ENCODE measurements at places on chromosomes 2 and 18.

- no peak for DNase-seq
Measured at GRCh38 chr2:108139521-108139920, 100.2 kb upstream of the SULT1C3 start.

DNA sequence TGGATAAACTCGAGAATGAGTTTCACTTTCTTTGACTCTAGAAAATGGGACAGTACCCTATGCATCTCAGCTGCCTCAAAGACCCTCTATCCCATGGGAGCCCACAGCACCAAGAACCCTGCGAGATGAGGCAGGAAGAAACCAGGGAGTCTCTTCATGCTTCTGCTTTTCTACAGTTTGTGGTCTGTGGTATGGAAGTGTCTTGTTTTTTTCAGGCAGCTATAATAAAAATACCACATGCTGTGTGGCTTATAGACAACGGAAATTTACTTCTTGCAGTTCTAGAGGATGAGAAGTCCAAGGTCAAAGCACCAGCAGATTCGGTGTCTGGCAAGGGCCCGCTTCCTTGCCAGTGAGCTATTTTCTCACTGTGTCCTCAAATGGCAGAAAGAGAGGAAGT is 257.9 kb downstream of the SUCLG1 start:
- no peak for DNase-seq

GRCh38 chr2:237062585-237062984 is 23.1 kb upstream of the COPS8 start:
- DNase-seq = no peak

- no peak for DNase-seq
Measured at GRCh38 chr2:179876266-179876665, 14.9 kb upstream of the ZNF385B start.

DNA sequence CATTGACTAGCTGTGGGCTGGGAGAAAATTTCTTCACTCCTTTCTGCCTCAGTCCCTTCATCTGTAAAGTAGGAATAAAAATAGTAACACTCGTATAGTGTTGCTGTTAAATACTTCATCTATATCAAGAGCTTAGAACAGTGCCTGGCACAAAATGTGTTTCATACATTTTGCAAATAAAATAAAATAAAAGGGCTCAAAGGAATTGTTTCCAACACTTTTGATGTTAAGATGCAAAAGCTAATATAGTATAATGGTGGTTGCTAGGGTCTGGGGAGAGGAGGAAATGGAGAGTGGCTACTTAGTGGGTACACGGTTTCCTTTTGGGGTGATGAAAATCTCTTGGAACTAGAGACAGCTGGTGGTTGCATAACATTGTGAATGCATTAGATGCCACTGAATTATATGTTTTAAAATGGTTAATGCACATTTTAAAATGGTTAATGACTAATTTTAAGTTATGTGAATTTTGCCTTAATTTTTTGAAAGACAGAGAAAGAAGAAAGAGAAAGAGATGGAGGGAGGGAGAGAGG is 542.1 kb upstream of the ID2 start:
- no peak for DNase-seq

DNA sequence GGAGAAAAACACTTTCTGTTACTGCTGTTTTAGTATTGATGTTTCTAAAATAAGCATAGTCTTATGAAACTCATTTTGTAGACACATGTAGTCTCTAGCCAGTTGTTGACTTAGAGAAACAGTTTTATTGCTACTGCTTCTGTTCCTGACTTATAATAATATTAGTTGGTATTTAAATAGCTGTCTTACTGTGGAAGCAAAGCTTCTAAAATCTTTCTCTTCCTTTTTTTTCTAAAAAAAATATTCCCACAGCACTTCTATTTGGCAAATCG is 121.8 kb downstream of the MTX2 start:
- no peak for DNase-seq

- no peak for DNase-seq
Measured at GRCh38 chr2:80351231-80351630, 46.7 kb upstream of the LRRTM1 start.

- DNase-seq = no peak
Measured at GRCh38 chr2:205800773-205801172, 118.5 kb downstream of the NRP2 start.

GRCh38 chr2:168231609-168232241 is 15.7 kb downstream of the STK39 start:
- DNase-seq = no peak

DNA sequence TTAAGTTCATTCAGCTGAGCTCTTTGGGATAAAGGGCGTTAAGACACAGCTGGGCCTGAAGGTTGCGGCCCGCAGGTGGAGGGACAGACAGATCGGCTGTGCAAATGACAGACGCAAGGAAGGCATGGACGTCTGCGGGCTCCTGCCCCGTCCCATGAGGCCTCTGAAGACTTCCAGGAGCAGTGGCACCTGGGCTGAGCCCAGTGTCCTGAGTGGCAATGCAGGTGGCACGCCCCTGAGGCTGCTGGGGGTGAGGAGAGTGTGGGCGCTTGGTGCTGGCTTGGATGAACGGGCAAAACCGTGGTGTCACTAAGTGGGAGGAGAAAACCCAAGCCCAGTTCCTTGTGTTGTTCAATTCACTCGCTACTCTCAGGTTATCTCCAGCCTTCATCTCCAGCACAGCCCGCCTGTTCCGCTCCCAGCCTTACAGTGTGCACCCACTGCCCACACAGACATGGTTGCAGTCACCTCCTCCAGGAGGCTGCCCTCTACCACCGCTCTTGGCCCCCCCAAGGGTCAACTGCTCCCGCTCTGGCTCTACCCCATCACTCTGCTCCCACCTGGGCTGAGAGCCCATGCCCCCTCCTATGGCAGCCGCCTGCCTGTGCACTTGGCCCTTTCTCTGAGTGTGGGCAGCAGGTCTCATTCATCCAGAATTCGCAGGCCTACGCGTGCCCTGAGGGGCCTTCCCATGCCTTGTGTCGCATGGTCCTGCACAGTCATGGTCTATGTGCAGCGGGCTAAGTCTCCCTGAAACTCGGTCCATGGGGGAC is 50.3 kb downstream of the PTGR3 start:
- no peak for DNase-seq

- no peak for DNase-seq
Measured at GRCh38 chr2:225033440-225034318, 8.6 kb downstream of the DOCK10 start.

- no peak for DNase-seq
Measured at GRCh38 chr2:150475479-150476250, 11.8 kb downstream of the RND3 start.

DNA sequence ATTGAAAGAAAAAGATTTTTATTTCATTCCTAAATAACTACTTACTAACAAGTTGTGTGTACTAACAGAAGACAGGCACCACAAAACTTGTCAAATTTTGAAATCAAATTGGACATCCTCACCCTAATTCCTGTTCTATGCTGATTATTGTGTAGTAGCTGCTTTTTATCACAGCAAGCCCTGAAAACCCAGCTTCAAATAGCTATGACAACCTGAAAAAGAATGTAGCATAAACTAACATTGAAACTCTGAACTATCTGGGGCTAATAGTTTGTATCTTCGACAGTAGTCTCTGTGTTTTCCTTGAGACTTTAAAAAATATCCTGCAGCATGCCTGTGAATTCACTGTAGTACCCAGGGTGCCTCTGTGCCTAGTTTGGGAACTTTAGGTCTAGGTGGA is 122.6 kb downstream of the WDPCP start:
- no peak for DNase-seq

- no peak for DNase-seq
Measured at GRCh38 chr2:211373203-211373602, 816.8 kb downstream of the CPS1 start.

DNA sequence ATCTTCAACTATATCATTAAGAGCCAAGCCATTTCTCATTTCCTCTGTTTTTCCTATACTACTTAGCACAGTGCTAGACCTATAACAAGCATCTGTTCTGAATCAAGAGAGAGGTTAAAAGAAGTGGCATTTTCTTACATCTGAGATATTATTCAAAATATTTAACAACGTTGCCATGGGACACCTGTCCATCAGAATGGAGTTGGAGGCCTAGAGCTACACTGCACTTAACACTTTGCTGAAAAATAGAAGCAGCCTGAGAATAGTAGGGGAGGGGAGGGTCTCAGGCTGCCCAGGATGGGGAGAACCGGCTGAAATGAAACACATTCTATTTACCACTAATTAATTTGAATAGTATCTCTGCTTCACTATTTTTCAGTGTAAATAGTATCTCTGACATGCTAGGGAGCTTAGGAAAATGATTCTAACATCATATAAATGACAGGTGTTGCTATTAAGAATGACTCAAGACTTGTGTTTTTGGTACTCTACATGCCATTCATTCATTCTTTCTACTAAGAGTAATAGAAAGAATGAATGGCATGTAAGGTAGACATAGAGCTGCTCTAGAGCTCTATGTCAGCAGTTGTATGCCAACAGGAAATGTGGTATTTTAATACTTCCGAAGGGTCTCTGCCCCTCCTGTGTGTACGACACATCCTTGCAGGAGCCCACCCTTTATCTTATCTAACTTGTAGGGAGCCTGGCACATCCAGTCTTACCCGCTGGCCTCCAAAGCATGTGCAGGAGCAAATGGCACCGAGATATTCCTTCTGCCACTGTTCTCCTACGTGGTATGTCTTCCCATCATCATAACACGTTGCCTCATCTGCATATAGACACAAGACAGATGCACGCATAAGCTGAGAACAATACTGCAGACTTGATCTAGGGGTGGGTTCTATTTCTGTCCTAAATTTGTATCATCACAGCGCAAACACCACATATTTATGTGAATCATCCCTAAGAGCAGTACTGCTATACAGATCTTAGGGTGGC is 52.6 kb downstream of the ATIC start:
- no peak for DNase-seq

- no peak for DNase-seq
Measured at GRCh38 chr2:28981620-28982376, 700 bp downstream of the TOGARAM2 start.

GRCh38 chr2:166671801-166672200 is 177.8 kb upstream of the SCN7A start:
- DNase-seq = no peak

DNA sequence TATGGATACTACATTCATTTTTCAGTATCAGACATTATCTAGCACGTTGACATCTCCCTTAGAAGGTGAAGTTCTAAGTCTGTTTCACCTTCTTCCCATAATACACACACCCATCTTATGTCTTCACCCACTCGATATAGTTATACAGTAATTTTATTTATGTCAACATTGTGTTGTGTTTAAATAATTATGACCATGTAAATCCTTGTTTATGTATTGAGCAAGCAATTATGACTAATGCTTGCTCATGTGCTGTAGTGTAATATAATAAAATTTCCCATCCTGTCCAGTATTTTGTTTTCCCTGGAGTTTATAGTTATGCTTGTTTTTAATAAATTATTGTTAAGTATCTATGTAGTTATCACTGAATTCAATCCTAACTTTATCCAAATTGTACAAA is 163.2 kb downstream of the MTX2 start:
- no peak for DNase-seq

GRCh38 chr2:176126929-176127773 is 2.4 kb upstream of the HOXD8 start:
- peak; percentile 28 for DNase-seq

DNA sequence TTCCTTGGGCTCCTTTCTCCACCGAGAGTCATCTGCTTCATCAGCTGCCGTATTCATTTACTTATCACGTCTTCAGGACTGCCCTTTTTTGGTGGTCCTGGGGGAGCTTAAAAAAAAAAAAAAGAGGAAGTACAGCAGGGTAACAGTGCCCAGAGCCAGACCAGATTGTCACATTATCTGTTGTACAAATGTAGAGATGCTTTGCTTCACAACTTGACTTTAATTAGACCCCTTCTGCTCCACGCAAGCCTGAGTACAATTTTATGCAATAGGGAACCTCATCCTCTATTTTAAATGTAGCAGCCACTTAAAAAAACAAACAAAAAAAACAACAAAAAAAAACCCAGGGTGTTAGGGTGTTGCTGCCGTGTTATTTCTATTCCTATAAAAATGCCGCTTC is 128.3 kb downstream of the PRPF40A start:
- DNase-seq = no peak

DNA sequence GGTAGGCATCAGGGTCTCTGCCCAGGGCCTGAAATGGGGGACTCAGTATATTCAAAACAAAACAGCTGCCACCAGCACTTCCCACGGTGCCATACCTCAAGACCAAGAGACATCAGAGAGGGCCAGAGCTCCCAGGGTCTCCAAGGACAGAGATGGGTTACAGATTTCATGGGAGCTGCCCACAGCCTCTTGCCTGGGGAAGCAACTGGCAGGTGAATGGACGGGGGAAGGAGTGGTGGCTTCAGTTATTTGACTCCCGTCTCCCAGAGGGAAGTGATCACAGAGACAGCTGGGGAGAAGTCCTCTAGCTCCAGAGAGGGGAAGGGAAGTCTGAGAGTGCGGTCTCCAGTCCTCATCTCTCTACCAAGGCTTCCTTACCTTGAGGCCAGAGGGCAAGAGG is 15.8 kb upstream of the SFXN5 start:
- no peak for DNase-seq

DNA sequence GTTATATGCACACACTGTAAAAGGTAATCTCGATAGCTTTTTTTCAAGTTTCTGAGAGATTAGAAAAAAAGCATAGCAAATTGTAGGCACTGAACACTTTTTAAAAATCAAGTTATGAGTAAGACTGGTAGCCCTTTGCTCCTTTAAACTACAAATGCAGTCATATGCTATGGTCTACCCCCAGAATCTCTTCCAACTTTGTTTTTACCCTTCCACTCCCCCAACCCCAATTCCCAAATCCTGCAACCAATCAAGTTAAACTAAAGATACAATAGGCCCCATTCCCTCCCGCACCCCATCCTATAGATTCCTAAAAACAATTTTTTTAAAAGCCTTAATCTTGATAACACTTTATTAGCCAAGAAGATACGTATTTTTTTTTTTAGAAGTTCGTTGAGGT is 752 bp upstream of the BAZ2B start:
- no peak for DNase-seq

DNA sequence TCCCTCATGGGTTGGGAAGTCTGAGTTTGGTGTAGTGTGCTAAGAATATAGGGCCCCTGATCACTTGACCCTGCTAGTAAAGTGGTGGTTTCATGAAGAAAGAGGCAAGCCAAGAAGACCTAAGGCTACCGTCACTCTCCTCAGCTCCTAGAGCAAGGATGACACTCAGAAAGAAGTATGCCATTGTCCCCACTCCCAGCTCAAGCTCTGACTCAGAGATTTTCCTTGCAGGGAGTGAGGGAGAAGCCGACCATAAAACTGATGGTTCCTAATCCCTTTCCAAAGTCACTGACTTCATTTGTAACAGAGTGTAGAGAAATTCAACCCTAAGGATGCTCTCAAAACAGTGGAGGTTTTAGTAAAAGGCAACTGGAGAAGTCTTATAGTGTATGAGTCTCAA is 80.9 kb downstream of the ICA1L start:
- DNase-seq = no peak

- DNase-seq = no peak
Measured at GRCh38 chr18:154151-154550, 4.2 kb upstream of the USP14 start.

DNA sequence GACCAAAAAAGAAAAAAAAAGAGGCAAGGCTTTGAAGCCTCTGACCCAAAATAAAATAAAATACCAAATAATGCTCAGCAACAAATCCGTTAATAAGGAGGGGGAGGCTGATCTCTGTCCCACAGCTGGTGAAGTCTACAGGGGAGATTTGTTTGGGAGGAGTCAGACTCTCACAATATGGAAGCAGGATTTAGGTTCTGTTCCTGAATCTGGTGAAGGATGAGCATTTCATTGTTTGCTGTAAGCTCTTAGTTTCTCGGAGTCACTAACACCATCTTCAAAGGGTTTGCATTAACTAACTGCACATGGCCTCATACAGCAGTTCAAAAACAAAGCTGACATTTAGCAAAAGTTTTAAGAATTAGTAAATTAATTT is 339.4 kb upstream of the TNP1 start:
- DNase-seq = no peak
